ENCODE measurements at places on chromosomes 6 and 20.

DNA sequence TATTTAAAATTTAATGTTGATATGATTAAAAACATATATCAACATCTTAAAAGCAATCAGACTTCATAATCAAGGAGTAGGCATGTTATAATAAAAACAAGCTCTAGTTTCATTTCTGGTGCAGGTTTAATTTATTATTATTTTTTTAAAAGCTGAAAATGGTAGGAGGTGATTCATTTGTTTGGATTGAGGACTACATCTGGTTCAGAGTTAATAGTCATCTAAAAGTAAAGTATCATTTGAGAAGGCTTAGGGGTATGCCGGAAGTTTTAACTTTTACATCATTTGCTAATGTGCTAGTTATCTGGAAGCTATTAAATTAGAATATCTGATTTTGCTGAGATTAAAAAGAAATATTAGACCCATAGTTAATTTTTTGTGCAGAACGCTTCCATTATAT, 169.5 kb upstream of the LAMA2 start:
- no peak for ATAC-seq

GRCh38 chr20:9114709-9115108, 45.8 kb downstream of the PLCB4 start:
- ATAC-seq = no peak

DNA sequence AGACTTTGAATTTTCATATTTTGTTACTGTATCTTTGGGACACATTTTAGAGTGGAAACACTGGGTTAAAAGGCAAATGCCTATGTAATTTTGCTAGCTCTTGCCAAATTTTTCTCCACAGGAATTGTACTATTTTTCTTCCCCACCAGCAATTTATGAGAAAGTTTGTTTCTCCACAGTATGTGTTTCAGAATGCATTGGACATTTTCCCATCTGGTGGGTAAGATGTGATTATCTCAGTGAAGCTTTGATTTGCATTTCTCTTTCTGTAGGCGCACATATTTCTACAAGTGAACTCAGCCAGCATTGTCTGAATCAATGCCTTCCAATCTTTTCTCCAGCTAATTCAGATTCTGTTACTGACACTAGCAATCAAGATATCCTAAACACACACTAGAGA, 157.8 kb downstream of the RCAN2 start:
- no peak for ATAC-seq

GRCh38 chr6:64000818-64001491, 365.4 kb downstream of the PHF3 start:
- ATAC-seq = no peak

- ATAC-seq = no peak
These were observed 10.5 kb downstream of the SLC17A1 start for GRCh38 chr6:25821341-25821740.

- ATAC-seq = peak; percentile 73
These were observed 139.0 kb downstream of the MTHFD1L start for GRCh38 chr6:151004383-151005024.

GRCh38 chr6:10434235-10434634, 19.4 kb upstream of the TFAP2A start:
- no peak for ATAC-seq

- no peak for ATAC-seq
These were observed 130.1 kb upstream of the TMEM170B start for GRCh38 chr6:11407414-11407813.

DNA sequence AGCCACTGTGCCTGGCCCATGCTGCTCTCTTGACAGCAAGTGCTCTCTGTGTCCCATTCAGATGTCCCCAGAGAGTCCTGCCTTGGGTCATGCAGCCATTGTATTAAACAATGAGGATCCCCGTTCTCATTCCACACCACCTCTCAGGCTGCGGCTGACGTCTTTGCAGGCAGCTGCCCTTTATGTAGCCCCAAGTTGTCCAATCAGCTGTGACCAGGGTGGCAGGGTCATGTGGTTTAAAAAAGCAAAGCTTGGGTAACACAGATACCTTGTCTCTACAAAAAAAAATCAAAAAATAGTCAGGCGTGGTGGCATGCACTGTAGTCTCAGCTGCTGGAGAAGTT, 13.2 kb downstream of the GCNT2 start:
- no peak for ATAC-seq

GRCh38 chr6:28945349-28945748, 21.6 kb upstream of the TRIM27 start:
- no peak for ATAC-seq

DNA sequence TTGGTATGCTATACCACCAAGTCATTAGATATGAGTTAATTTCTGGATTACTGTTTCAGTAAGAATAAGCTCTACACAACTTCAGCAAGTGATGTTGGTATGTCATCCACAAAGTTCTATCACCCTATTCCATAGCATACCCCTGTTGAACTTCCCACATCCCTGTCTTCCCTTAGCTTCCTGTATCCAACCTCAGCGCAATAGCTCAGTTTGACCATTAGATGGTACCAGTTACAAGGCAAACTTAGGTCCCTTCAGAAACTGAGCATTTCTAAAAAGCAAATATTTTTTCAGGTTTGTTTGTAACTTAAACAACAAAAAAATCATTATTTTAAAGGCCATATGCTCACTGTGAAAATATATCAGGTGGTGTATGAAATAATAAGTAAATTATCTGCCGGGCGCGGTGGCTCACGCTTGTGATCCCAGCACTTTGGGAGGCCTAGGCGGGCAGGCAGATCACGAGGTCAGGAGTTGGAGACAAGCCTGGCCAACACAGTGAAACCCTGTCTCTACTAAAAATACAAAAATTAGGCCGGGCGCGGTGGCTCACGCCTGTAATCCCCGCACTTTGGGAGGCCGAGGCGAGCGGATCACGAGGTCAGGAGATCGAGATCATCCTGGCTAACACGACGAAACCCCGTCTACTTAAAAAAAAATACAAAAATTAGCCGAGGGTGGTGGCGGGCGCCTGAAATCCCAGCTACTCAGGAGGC, 8.8 kb upstream of the MOG start:
- ATAC-seq = no peak

GRCh38 chr6:106637717-106638341, 8.5 kb downstream of the QRSL1 start:
- ATAC-seq = no peak

DNA sequence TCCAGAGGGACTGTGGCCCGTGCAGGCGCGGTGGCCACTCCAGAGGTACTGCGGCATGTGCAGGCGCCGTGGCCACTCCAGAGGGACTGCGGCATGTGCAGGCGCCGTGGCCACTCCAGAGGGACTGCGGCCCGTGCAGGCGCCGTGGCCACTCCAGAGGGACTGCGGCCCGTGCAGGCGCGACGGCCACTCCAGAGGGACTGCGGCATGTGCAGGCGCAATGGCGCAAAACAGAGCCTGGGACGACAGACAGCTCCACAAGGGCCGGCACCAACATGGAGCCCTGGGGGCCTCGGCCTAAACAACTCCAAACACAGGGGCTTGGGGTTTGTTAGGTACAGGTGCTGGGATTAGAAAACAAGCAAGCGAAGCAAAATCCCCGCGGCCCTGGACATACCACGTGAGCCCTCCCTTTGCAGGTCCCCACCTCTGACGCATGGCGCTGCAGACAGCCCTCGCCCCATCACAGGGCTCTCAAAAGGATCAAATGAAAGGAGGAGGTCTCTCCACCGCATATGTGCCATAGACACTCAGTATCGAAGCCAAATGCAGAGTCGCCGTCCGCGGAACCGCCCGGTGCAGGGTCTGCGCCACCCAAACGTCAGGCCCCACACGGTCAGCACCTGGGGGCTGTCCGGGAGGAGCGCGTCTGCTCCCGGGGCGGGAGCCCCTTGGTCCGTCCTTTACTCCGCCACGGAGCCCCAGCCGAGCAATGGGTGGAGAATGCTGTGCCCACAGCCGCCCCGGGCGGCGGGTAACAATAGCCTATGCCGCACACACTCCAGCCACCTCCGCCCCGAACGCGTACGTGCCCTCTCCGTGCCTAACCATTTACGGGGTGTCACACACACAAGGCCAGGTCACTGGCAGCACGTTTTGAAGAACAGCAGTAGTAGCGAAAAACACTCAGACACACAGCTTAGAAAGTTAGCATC, 85.7 kb downstream of the TAF4 start:
- ATAC-seq = no peak

- ATAC-seq = no peak
These were observed 96.5 kb upstream of the SCP2D1 start for GRCh38 chr20:18717062-18717461.

DNA sequence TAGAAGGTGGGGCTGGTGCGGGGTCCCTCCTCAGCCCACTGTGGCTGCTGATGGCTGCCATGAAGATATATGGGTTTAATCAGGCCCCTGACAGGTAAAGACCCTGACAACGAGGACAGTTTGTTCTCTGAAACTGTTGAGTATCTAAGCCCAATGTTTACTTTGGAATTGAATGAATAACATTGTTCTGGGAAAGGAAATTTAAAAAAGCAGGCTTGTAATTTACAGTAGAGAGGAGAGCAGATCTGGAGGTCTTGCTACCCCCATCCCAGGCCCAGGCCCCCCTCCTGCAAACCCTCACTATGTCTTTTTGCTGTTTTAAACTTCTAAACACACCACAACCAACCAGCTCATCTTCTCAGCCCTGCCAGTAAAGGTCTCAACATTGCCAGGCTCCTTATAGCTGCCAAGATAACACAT, 171.3 kb downstream of the CDC5L start:
- peak; percentile 27 for ATAC-seq

DNA sequence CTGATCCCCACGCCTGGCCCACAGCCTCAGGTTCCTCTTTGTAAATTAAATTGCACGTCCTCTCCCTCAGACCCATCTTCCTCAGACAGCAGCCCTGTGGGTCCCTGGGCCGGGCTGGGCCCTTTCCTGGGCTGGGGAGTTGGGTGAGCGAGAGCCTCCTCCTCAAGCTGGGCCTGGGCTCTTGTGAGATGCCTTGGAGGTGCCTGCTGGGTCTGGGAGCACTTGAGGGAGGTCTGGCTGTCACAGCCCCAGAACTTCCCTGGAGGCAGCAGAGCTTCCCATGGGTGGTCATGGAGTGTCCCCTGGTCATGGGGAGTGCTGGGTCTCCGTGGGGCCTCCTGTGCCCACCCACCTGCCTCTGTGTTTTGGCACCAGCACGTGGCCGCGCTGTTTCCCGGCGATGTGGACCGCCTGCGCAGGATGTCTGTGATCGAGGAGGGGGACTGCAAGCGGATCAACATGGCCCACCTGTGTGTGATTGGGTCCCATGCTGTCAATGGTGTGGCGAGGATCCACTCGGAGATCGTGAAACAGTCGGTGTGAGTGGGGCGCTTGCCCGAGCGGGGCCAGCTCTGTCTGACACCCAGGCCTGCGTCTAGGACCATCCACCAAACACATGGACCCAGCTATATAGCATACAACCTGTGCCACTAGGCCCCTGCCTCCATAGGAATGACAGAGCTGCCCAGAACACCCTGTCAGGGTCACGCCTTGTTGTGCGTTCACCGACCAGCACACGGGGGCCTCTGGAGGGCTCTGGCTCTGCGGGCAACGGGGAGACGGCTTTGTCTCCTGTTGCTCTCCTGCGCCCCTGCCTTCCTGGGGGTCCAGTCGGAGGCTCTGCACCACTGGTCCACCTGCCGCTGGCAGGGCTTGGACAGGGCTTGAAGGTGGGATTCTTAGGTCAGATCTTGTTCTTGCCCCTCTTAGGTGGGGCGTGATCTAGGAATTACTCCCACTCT, 33.0 kb downstream of the PYGB start:
- no peak for ATAC-seq

DNA sequence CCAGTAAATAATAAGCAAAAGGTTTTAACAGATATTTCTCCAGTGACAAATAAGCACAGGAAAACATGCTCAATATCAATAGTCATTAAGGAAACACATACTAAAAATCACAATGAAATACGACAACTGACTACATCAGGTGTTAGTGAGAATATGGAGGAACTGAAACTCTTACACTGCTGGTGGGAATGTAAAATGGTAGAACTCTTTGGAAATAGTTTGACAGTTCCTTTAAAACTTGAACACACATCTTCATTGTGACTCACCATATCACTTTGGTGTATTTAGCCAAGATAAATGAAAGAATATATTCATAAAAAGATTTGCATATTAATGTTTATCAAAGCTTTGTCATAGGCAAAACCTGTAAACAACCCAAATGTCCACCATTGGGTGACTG, 11.3 kb upstream of the MAP3K5 start:
- ATAC-seq = no peak

GRCh38 chr20:46865824-46866223, 28.8 kb upstream of the EYA2 start:
- ATAC-seq = no peak

DNA sequence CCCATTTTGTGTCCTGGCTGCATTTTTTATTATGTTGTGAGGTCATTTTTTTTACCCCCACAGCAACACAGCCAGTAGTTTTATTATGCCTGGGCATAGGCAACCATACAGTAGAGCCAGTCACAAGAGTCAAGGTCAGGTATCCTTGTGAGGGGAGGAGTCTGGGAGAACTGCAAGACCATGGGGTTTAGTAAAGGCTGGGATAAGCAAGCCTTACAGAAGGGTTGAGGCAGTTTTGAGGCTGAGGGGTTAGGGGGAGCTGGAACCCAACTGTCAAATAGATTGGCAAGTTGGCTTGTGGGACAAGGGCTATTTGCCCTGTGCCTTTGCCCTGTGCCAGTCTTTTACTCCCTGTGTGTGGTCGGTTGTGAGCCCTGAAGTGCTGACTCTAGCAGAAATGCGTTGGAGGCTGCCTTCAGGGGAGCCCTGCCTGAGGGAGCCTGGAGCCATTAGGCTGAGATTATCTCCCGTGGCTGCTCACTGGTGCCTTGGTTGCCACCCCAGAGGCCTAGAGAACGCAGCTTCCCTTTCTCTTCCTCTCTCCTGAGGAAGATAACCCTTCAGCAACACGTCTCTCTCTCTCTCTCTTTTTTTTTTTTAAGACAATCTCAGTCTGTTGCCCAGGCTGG, 31.1 kb downstream of the RALY start:
- no peak for ATAC-seq

- peak; percentile 77 for ATAC-seq
These were observed 32.9 kb downstream of the COX4I2 start for GRCh38 chr20:31670371-31671228.

DNA sequence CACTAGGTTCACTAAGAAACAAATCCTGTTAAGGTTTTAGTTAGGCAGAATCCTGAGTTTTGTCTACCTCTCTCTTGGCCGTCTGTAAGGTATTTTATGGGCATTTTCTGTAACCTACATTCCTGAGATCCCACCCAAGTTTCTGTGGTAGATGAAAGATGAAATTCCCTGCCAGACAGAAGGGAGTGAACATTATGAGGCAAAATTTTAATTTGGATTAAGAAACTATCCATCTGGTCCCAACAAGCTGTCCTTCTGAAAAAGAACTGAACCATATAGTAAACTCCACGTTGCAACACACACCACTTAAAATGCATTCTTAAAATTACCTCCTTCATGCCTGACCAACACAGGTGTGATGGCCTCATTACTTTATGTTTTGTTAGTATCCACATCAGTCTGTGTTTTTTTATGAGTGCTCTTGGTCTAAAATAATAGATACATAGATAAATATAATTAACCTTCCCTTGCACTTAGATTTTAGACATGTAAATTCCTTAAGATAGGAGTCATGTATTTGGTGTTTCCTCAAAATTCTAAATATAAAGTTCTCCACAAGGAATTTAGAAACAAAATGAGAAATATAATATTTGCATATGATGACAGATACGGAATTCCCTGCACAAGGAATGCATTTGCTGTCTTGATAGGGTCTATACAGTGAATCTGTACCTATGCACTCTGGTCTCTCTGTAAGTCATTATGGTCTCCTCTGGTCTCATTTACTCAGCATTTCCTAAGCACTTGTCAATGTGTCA, 86.5 kb downstream of the CHD6 start:
- no peak for ATAC-seq

Measured in gastroesophageal sphincter (tissue), 4 donors.